ENCODE measurements at places on chromosomes 6 and 20.

- DNase-seq, result no peak
Measured at GRCh38 chr20:61845233-61845671, 220.4 kb downstream of the TAF4 start.

- no peak for DNase-seq
Measured at GRCh38 chr6:75344455-75344854, 59.9 kb upstream of the TMEM30A start.

DNA sequence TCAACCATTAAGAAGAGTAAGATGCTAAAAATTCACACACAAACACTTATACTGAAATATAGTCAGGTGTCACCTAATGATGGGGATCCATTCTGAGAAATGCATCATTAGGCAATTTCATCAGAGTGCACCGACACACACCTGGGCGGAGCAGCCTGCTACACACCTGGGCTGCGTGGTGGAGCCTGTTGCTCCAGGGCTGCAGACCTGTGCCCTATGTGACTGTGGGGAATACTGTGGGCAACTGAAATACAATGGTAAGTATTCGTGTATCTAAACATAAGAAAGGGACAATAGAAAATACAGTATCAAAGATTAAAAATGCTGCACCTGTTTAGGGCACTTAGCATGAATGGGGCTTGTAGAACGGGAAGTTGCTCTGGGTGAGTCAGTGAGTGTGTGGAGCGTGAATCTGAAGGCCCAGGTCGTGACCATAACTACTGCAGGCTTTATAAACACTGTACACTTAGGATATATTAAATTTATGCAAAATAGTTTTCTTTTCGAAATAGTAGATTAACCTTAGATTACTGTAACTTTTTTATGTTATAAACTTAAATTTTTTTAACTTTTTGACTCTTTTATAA is 124.4 kb upstream of the AFDN start:
- no peak for DNase-seq

- DNase-seq, result no peak
Measured at GRCh38 chr6:4010689-4011090, 68.2 kb downstream of the FAM217A start.

DNA sequence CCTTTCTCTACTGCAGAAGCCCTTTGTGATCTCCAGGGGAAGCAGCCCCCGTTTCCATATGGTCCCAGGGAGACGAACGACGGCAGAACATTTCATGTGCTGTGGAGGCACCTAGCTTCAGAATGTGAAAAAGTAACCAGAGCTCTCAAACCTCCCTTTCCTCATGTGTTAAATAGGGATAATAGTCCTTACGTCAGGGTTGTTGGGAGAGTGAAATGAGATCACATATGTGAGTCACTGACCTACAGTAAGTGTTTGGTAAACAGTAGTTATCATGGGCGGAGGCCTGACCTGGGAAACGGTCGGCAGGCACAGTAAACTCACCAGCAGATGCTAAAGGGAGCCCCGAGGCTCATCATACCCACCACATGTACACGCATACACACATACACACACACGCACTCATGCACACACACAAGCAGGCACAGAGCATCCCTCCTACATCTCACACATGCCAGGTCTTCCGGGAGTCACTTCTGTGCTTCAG is 89.7 kb downstream of the LY86 start:
- peak; percentile 20 for DNase-seq

DNA sequence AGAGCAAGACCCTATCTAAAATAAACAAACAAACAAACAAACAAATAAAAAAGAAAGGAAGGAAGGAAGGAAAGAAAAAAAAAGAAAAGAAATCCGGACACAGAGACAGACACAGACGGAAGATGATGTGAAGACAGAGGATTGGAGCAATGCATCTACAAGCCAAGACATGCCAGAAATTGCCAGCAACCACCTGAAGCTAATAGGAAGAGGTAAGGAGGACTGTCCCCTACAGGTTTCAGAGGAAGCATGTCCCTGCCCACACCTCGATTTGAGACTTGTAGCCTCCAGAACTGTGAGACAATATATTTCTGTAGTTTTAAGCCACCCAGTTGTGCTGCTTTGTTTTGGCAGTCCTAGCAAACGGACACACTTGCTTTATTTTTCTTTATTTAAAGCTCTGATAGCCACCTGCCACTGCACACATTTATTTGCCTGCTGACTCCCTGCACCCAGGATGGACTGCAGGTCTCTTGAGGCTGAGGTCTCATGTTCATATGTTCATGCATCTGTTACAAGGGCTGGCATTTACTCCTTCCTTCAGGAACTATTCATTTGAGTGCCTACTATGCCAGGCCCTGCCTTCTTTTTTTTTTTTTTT is 20.7 kb upstream of the ZMYND8 start:
- DNase-seq, result no peak

GRCh38 chr6:4113649-4114048 is 21.7 kb downstream of the ECI2 start:
- DNase-seq, result no peak

DNA sequence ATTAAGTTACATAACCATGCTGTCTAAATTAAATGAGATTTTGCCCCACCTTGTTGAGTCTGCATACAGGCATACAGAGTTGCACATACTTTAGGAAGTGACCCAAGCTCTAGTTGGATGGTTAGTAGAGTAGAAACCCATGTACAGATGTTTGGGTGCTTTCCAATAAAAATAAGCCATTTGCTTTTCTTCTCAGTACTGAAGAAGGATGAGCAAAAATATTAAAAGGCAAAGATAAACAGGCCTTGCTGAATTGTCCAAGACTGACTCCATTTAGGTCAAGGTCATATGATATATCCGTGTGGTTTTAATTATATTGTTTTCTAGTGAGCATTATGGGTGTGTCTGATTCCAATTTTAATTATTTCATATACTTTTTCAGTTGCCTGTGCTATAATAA is 589.4 kb downstream of the RFPL4B start:
- no peak for DNase-seq

DNA sequence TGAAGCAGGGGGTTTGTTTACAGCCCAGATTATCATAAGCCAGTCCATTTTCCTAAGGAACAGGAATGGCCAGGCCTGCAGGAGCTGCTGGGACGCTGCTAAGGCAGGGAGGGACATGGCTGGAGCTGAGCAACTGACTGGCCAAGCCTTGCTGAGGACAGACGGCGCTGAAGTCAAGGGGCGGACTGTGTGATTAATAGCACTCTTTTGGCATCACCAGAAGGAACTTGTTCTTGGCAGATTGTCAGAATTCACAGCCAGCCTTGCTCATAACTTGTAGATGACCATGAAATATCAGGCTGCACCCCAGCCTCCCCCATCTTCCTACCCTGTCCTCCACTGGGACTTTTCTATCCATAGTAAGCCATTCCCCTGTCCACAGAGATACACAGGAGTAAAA is 218.8 kb upstream of the RNF24 start:
- DNase-seq, result no peak

GRCh38 chr6:169589699-169590257 is 112.1 kb downstream of the WDR27 start:
- no peak for DNase-seq

- no peak for DNase-seq
Measured at GRCh38 chr6:31190488-31190887, 20.0 kb upstream of the POU5F1 start.

- DNase-seq, result no peak
Measured at GRCh38 chr20:55881204-55881603, 124.1 kb downstream of the CBLN4 start.

GRCh38 chr6:67679566-67680296 is 955.4 kb upstream of the ADGRB3 start:
- DNase-seq, result no peak

DNA sequence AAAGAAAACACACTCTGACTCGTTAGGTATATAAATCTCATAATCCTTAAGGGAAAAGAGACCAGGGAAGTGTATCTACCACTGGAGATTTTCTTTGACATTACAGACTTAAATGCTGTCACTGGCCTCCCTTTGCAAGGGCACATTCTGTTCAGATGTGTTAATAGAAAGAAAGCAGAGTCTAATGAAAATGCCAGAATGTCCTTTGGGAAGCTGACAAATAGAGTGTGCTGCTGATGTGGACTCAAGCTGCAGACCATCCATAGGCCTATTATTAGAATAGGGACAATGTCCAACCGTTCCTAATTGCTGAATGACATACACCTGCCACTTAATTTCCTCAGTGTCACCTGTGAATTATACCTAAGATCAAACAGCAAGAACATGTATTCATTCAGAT is 41.2 kb downstream of the SLC35D3 start:
- no peak for DNase-seq

DNA sequence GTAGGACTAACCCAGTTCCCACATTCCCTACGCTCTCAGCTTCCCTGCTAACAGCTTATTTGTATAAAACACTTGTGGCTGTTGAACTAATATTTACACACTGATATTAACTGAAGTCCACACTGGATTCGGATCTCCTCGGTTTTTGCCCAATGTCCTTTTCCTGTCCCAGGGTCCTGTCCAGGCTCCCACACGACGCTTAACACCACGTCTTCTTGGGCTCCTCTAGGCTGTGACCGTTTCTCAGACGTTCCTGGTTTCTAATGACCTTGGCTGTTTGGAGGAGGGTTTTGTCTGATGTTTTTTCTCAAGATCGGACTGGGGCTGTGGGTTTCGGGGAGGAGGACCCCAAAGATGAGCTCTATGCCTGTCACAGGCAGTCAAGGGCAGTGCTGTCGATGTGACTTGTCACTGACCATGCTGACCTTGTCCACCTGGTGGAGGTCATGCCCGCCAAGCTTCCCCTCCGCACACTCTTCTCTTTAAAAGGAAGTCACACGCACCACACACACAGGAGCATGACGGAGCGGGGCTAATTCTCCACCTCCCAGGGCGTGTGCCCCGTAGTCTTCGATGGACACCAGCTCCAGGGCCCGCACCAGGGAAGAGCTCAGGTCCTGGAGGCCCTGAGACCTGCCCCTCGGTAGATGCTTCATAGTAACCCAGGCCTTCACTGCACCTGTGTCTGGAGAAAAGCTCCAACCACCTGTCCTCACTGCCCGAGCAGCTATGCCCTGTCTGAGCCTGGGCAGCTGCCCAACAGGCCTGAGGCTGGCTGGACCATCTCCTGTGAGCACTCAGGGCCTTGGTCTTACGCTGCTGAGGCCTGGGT is 72.0 kb downstream of the TTLL2 start:
- DNase-seq, result no peak

GRCh38 chr6:150764334-150765066 is 101.0 kb upstream of the MTHFD1L start:
- no peak for DNase-seq

- DNase-seq, result peak; percentile 67
Measured at GRCh38 chr20:38806855-38807655, 1.6 kb downstream of the PPP1R16B start.

GRCh38 chr6:29797135-29797534 is 30.5 kb upstream of the HLA-G start:
- no peak for DNase-seq

- no peak for DNase-seq
Measured at GRCh38 chr6:7773914-7774313, 48.0 kb downstream of the BMP6 start.

- no peak for DNase-seq
Measured at GRCh38 chr20:19308146-19308545, 95.7 kb downstream of the SLC24A3 start.

DNA sequence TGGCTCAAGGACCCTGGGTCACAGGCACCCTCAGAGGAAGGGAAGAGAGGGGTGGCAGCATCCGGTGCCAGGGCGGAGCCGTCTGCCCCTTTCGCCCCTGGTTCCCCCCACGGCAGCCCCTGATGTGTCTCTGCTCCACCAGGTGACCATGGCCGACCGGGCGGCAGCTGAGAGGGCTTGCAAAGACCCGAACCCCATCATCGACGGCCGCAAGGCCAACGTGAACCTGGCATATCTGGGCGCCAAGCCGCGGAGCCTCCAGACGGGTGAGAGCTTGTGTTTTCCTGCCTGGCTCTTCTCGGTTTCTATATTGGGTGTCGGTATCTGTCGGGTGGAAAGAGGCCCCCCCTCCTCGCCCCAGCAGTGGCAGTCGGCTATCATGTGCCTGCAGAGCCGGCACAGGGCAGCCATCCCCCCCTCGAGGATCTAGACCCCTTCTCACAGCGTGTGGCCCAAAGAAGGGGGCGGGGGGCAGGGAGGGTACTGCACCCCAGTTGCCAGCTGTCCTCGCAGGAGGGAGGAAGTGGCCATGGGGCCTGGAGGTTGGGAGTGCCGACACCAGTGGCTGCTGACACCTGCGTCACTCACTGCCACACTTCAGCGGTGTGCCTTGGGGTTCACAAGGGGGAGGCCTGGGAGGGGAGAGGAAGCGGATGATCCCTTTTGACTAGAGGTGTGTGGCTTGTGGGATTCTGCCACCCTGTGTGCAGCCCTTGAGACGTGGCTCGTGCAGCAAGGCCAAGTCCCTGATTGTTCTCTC is 1.5 kb downstream of the RBM38 start:
- DNase-seq, result no peak

DNA sequence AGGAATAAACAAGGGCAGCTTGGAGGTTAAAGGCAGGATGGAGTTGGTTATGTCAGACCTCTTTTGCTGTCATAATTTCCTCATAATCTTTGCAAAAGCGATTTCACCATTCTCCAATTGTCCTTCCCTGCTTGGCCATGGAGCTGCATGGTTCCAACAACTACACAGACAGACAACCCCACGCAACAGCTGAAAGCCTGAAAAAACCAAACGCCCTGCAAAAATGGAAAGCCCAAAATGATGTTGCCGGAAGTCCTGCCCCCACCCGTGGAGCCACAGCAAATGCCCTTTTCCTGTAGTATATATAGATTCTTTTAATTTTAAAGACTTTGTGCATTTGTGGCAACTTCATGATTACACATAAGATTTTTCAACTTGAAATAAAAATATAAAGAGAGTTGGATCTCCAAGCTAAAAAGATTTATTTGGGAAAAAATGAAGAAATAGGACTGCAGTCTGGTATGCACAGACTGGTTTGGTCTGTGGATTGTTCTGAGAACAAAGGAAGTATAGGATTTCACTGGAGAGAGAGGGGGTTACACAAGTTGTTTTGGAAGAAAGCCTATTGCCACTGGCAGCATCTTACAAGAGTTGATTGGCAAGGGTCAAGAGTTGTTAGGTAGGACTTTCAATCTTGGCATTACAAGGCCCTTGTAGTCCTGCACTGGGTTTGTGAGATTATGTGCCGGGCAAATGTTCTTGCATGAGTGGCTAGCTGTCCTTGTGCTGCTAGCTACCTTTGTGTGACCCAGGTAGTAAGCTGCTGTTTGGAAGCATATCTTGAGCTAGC is 190.0 kb downstream of the C6orf118 start:
- no peak for DNase-seq

DNA sequence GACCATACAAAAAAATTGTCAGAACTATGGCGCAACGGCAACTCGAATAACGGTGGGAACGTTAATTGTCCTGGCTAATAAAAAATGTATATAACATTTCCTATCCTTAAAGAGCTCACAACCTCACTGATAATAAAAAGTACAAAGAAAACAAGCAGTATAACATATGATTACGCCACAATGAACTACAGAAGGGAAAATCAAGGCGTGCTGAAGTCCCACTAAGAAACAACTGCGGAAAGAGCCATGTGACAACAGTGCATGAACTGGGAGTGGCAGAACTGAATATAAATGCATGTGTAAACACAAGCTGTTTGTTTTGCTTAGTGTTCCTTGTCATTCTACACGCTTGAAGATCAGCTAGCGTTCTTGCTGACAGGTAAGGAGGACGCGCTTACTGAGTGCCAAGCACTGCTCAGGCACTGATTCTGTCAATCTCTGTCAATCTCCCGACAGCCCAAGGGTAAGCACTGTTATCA is 466 bp upstream of the PSMB1 start:
- DNase-seq, result no peak

Measured in COR-L47 (cell line).